ENCODE measurements at places on chromosomes 4 and X.
A peak's percentile ranks its signal among the peaks of the same experiment; 100 is the strongest.

GRCh38 chr4:159374749-159375530, 272.1 kb downstream of the RAPGEF2 start:
- no peak for ATAC-seq

- ATAC-seq: peak; percentile 80
Measured at GRCh38 chr4:185520119-185520518, 15.2 kb downstream of the PDLIM3 start.

- no peak for ATAC-seq
Measured at GRCh38 chrX:45740291-45740690, 539.6 kb upstream of the DIPK2B start.

- ATAC-seq: no peak
Measured at GRCh38 chr4:144461906-144462305, 184.1 kb upstream of the HHIP start.

DNA sequence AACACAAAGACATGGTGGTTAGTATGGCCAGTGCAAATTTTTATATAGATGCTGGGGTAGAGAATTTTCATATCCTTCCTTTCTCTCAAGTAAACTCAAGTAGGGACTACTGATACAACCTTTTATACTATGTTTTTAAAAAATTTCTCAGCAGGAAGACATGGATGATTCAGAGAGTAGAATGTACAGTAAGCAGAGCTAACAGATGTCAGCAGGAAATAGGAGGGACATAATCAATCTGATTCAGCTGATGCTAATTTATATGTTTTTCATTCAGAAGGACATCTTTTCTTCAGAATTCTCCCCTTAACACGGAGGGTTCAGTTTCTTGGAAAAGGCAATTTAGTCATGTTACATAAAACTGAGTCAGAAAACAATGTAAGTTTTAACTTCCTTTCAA, 95.4 kb downstream of the GRIA2 start:
- no peak for ATAC-seq

GRCh38 chrX:150036641-150037040, 98.3 kb upstream of the EOLA2 start:
- no peak for ATAC-seq

GRCh38 chr4:99052902-99053301, 35.7 kb downstream of the ADH5 start:
- no peak for ATAC-seq

GRCh38 chr4:129545599-129546278, 449.8 kb downstream of the C4orf33 start:
- peak; percentile 89 for ATAC-seq

GRCh38 chrX:3461397-3462165, 115.1 kb upstream of the MXRA5 start:
- ATAC-seq: no peak

DNA sequence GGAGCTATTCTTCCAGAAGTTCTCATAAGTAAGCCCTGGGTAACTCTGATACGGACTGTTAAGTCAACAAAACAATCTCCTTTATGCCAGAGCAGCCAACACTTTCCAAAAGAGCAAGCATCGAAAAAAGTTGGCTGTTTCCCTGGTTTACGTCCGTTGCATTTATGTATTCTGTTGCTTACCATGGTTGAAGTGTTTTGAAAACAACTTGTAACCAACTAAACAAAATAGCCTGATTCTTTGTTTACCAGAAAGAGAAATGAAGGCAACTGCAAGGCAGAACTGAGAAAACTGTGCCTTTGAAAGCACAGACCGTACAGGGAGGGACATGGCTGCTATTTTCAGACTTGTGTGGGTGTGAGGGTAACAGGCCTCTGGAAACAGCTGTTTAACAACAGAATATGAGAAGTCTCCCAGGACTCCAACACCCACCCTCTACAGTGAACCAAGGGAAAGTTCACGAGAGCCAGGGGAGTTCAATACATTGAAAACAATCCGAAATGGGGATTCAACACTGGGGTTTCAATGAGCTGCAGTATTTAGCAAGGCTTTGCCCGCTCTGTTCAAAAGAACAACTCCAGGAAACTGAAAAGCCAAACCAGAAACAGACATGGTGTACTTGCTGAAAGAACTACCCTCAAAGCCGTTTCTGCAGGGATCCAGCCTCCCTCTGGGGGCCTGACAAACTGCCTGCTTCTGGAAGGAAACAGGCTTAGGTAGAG, 95.8 kb upstream of the EGFL6 start:
- ATAC-seq: no peak

- ATAC-seq: no peak
Measured at GRCh38 chr4:76058888-76059426, 15.6 kb upstream of the ART3 start.

DNA sequence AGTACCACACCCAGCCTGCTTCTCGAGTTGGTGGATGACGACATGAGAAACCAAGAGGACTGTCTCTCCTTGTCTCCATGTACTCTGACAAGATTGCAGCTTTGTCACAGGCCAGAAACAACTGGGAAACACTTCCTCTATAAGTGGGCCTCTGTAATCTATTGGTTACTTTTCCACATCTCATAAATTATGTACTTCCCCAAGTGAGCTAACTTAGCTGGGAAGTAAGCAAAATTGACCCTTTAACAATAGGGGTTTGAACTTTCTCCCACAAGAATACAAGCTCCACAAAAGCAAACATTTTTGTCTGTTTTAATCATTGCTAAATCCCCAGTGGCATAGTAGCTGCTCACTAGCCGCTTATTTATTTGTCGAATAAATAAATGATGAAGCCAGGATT, 14.1 kb upstream of the USO1 start:
- ATAC-seq: no peak

- no peak for ATAC-seq
Measured at GRCh38 chr4:14566518-14566917, 435.8 kb upstream of the CPEB2 start.

- ATAC-seq: no peak
Measured at GRCh38 chr4:100933628-100934027, 413.7 kb downstream of the PPP3CA start.

- no peak for ATAC-seq
Measured at GRCh38 chrX:15173411-15173810, 96.5 kb downstream of the ASB9 start.

- ATAC-seq: no peak
Measured at GRCh38 chr4:93646233-93646930, 182.2 kb upstream of the ATOH1 start.

GRCh38 chrX:17525266-17525665, 150.3 kb downstream of the NHS start:
- no peak for ATAC-seq

- no peak for ATAC-seq
Measured at GRCh38 chrX:149275836-149276235, 229.3 kb downstream of the IDS start.

- no peak for ATAC-seq
Measured at GRCh38 chrX:96383428-96383827, 301.2 kb upstream of the DIAPH2 start.

DNA sequence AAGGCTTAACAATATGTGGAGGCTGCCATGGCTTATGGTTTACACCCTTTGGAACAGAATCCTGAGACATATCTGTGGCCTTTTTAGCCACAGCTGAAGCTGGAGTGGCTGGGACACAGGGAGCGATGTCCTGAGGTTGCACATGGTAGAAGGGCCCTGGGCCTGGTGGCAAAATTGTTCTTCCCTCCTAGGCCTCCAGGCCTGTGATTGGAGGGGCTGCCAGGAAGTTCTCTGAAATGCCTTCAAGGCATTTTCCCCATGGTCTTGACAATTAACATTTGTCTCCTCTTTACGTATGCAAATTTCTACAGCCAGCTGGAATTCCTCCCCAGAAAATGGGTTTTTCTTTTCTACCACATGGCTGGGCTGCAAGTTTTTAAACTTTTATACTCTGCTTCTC, 39.1 kb upstream of the MAGEA8 start:
- no peak for ATAC-seq

GRCh38 chr4:6419452-6420028, 52.9 kb downstream of the PPP2R2C start:
- no peak for ATAC-seq

- ATAC-seq: no peak
Measured at GRCh38 chr4:23717528-23718248, 172.2 kb downstream of the PPARGC1A start.

DNA sequence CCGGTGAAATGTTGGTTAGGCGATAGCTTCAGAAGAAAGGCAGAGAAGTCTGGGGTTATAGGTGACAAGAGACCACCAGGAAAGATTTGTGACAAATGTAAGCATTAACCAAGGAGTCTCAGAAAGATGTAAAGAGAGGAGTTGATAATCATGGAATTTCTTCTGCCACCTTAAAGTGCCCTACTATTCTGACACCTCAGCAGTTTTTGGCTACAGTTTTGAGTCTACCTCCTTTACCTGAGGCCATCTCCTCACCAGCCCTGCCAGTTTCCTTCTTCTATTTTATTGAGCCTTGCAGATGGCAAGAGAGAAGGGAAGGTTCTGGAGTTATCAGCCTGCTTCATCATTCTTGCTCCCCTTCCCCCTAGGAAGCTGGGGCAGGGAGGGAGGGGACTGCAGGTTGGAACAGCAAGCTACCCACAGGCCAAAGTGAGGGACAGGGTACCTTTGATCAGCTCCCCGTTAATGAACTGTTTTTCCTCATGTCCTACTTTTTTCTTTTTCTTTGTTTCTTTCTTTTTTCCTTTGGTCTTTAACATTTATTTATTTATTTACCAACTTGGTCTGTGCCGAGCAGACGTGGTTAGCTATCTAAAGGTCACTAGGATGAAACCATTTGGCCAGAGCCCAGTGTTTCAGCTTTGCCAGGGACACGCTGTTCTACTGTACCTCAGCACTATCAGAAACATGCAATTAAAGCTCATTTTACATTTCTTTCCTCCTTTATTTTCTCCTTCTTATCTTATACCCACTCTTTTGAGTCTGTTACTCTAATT, 438.7 kb upstream of the AR start:
- ATAC-seq: no peak

DNA sequence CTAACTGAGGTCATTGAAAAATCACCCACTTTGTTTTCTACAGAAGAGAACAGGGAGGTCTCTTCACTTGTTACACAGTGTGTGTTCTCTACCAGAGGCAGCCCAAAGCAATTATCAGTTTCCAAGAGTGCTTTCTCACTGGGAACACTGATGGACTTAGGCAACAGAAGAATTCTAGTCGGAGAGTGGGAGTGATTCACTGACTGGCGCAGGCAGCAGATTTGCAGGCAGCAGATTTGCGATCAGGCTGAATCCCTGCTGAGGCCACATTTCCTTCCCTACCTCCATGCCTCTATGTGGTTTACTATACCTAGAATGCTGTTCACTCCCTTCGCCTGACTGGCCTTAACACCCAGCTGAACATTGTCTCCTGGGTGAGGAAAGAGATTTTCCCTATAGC, 6.6 kb downstream of the OCIAD2 start:
- ATAC-seq: no peak

DNA sequence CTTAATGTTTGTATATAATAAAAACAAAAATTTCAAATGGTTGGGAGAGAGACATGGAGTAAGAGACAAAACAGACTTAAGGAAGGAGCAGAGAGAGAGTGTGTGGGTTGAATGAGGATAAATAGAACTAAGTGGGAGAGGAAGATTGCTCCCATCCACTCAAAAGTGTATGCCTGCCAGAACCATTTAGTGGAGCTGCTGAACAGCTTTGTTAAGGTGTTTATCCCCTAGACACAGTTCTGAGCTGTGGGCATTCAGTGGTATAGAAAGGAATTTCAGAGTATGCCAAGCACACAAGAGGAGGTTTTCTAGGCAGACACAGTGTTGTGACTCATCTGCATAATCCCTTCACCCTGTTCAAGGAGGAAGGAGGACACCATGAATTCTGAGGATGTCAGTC, 508.6 kb upstream of the EPHA5 start:
- ATAC-seq: no peak

DNA sequence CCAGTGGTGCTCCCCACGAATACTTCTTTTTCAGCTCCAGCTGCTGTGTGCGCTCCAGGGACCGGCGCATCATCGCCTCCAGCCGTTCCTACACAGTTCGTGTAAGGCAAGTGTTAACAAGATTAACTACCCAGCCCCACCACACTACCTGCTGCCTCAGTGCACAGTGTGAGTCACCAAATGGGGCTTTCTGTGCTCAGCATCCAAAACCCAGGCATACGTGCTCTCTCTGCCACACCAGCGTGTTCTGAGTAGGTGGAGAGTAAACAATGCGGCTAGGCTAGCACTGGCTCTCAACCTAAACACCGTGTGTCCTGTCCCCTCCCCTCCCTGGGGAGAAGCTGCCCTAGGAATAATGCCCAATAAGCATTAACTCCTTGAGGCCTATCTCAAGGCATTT, 60.0 kb downstream of the MAP7D2 start:
- no peak for ATAC-seq

DNA sequence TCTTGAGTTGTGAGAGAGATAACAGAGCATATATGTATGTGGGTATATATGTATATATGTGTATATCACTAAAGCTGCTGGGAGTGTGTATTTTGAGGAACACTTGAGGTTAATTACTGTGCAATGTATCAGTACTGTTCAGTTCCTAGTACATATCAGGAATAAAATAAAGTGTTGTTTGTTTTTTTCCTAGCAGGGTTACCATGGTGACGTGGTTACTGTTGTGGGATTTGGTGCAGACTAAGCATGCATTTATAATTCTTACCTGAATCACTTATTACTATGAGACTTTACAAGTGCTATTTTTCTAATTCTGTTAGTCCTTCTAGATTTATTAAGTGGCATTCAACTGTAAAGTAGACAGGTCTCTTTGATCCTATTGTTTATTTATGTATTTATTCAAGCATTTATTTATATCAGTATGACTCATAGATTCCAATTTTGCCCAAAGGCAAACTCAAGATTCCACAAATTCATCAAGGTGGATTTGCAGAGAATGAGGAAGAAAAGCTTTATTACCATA, 26.9 kb upstream of the BEX4 start:
- no peak for ATAC-seq

- ATAC-seq: no peak
Measured at GRCh38 chr4:177125656-177126055, 184.0 kb upstream of the NEIL3 start.

GRCh38 chrX:147917700-147918695, 6.3 kb downstream of the FMR1 start:
- ATAC-seq: no peak

GRCh38 chr4:119300101-119300978, 21.6 kb downstream of the FABP2 start:
- ATAC-seq: peak; percentile 97

- no peak for ATAC-seq
Measured at GRCh38 chr4:120812216-120812615, 110.3 kb downstream of the PRDM5 start.

DNA sequence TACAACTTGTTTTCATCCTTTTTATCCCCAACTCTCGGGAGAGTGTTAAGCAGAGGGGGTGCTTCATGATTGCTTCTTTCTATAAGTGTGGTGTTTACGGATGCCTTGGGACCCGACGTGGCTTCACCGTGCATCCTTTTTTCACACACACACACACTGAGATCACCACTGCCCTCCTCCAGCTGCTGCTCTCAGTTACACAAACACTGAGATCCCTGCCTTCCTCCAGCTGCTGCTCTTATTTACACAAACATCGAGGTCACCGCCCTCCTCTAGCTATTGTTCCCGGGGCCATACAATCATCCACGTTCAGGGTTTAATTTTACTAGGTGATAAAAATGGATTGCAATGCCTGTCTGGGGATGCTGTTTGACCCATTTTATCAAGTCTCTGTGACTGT, 155.4 kb upstream of the FAM9B start:
- ATAC-seq: no peak

- no peak for ATAC-seq
Measured at GRCh38 chrX:17669458-17669857, 67.8 kb upstream of the SCML1 start.

Data from gastroesophageal sphincter (tissue), 4 donors.